Fibroblast of pulmonary artery (primary cell): ENCODE measurements at places on chromosomes 1 and 21.
A peak's percentile ranks its signal among the peaks of the same experiment; 100 is the strongest.

DNA sequence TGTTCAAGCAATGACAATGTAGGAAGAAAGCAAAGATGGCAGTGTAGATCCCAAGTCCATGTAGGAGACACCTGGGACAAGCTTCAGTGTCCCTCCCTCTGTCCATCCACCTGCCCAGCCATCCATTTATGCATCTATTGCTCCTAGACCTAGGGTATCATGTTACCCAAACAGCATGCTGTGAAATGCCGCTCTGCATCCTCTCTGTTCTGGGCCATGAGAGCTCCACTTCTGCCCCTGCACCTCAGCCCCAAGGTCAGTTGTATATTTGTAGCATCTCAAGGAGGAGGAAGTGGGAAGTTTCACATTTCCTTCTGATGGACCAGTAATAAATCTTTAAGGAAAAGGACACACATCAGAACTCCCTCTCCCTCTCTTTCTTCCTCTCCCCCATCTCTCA is 27.9 kb upstream of the TSPEAR start:
- no peak for DNase-seq

DNA sequence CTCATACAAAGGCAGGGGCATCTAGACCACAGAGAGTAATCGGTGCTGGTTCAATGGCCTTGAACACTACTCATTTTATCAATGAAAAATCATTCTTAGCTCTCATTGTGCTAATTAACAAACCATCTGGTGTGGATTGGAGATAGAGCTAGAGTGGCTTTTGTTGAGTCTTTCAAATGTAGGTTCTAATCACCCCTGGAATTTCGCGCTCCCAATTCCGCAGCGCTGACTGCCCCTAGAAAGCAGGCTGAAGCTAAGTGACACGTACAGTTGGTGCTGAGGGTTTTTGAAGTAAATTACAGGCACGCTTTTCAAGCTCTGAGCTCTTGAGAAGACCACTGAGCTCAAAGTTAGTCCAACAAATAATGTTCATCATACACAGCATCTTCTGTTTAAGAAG is 31.2 kb upstream of the CA6 start:
- no peak for DNase-seq

GRCh38 chr21:46634427-46634826 is 1.0 kb upstream of the PRMT2 start:
- no peak for DNase-seq

DNA sequence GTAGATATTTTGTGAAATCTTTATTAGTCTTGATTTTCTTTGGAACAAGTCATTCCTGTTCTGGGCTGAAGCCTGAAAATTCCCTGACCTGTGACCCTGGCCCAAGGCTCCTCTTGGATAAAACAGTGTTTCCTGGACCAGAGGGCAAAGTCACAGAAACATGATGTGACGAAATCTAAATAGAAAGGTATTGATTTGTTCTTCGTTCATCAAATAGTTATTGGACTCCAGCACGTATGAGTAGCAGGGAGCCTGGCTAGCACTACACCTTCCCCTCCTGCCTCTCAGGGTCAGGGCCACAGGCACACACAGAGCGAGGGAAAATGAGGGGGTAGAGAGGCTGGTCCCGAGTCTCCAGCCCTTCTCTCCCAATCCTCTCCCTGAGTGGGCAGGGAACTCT is 1.7 kb upstream of the CLDN14 start:
- DNase-seq: no peak

DNA sequence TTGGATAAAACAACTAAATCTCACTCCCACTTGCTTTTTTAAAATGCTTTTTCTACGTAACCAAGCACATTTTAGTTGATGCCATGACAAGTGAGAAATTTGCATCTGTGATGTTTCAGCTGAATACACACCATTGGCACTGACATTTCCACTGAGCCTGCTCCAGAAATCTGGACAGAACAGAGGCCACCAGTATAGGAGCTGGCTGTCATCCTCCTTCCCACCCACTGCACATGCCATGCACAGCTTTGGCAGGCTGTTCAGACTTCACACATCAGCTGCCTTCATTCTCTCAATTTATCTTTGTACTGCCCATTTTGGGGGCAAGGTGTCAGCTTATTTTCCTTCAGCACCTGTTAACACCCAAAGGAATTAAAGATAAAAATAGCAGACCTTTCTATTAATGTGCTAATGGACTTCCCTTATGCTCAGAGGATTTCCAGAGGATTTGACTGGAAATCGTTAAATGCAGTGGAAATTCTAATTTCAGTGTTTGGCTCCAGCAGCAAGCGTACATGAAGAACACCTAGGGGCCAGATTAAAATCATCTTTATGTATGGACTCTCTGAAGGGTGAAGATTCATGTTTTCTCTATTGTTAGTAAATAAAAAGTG is 12.9 kb upstream of the PODN start:
- no peak for DNase-seq

DNA sequence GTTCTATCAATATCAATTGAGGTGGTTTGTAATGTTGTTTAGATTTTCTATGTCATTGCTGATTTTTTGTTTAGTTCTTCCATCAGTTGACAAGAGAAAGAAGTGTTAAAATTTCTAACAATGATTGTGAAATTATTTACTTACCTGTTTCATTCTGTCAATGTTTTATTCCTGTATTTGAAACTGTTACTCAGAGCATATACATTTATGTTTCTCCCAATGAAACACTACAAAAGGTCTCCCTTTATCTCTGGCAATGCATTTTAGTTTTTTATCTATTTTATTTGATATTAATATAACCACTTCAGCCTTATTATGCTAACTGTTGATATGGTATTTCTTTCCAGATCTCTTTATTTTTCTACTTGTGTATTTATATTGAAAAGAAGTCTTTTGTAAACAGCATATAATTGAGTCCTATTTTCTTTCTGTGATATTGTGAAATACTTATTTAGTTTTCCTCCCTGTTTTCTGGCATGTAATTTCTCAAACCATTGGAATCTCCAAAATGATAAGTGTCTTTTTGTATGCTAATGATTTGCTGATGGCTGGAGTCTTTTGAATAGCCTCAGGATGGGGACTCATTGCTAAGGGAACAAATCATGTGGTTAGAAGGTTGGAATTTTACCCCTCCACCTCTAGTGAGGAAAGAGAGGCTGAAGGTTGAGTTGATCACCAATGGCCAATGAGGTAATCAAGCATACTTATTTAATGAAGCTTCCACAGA is 122.0 kb downstream of the ADSS2 start:
- no peak for DNase-seq

GRCh38 chr1:93668121-93668520 is 13.5 kb downstream of the BCAR3 start:
- no peak for DNase-seq

DNA sequence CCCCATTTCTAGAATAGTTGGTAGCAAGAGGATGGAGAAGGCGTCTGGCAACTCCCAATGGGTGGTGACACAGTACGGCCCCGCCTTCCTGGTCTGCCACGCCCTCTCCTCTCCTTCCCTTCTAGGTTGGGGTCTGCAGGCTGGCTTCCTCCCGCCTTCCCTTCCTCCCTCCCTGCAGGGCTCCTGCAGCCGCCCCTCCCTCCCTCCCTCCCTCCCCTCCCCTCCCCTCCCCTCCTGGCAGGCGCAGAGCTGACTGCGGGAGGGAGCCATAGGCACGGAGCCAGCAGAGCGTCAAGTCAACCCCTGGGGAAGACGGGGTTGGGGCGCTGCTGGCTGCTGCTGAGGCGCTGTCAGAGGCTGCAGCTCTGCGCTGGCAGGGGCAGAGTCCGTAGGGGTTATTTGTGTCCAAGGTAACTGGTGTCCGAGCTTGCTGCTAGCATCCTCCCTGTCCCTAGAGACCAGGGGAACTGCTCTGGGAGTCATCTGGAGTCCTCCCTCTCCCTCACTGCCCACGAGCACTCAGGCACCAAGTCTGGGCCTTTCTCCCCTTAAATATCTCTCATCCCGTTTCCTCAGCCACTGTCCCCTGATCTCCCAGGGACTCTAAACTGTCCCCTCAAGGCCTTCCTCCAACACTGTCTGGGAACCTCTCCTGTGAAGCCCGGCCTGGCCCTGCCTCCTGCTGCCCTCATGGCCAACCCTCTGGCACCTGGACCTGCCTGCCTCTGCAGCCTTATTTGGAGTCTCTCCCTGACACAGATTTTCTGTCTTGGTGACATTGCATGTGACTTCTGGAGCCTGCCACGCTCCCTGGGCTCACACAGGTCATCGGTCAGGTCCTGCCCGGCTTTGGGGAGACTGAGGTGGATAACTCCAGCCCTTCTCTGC is 57.4 kb upstream of the ACOT11 start:
- DNase-seq: no peak

GRCh38 chr1:229729916-229730315 is 103.9 kb downstream of the URB2 start:
- no peak for DNase-seq

DNA sequence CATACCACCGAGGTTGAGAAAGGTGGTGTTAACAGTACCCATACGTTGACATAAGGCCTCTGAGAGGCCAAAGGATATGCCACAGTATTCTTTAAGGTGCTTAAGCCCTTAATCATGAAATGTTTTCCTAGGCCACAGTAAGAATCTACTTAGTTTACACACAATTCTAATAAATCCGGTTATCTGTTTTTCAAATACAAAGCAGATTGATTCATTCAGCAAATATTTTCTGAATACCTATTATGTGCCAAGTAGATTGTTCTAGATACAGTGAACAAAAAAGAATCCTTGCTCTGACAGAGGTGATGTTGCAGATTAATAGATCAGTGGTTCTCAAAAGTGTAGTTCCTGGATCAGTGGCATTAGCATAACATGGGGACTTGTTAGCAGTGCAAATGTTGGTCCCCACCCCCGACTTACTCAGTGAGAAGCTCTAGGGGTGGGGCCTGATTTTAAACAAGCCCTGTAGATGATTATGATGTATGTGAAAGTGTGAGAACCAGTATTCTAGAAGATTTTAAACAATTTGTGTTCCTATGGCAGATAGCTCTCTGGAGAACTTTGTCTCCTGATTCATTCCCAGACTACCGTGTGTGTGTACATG is 61.6 kb downstream of the NFIA start:
- DNase-seq: no peak

GRCh38 chr1:34978921-34979320 is 6.2 kb downstream of the TMEM35B start:
- DNase-seq: no peak

DNA sequence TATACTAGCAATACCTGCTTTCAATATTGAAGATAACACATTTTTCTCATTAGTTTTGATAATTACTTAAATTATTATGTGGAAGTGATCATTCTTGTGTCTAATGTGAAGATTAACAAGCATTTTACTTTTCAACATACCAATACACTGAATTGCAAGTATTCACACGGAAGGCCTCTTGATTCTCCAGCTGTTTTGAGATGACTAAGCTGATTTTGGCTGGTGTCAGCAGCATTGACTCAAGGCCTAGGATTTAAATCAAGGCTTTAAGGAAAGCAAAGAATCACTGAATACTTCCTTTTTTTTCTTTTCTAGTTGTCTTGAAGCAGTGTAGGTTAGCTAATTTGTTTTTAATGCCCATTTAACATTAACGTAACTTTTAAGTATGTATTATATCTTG is 373.7 kb downstream of the SRGAP2C start:
- peak; percentile 87 for DNase-seq

DNA sequence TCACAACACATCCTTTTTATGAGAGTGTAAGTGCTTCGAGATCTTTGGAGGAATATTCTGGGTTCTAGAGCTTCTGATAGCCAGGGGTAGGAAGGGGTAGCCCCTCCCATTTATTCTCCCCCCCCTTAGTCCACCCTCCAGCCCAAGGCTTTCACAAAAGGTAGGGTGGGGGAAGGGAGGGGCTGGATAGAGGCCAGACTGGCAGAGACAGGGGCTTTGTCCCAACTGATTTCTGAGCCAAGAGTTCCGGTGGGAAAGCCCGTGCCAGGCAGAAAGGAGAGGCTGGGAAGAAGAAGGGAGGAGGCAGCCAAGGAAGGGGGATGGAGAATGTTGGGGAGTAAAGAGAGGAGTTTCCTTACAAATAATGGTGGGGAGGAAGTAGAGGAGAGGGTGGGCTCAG is 3.1 kb downstream of the BCAN start:
- DNase-seq: no peak

DNA sequence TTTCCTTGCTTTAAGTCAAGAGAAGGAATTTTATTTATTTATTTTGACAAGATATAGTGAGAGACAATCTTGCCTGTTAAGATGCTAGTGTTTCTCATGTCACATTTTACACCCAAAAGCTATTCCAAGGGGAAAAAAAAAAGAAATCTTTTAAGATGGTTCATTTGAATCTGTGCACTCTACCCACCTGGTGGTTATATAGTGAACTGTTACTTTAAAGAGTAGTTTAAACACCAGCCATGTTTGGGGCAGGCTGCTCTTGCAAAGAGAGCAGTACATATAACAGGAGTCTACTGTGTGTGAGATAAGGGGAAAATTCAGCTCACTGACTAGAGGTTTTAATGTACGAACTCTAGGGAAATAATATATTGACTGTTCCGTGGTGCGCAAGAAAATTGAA is 3.3 kb upstream of the ELAVL4 start:
- DNase-seq: no peak

DNA sequence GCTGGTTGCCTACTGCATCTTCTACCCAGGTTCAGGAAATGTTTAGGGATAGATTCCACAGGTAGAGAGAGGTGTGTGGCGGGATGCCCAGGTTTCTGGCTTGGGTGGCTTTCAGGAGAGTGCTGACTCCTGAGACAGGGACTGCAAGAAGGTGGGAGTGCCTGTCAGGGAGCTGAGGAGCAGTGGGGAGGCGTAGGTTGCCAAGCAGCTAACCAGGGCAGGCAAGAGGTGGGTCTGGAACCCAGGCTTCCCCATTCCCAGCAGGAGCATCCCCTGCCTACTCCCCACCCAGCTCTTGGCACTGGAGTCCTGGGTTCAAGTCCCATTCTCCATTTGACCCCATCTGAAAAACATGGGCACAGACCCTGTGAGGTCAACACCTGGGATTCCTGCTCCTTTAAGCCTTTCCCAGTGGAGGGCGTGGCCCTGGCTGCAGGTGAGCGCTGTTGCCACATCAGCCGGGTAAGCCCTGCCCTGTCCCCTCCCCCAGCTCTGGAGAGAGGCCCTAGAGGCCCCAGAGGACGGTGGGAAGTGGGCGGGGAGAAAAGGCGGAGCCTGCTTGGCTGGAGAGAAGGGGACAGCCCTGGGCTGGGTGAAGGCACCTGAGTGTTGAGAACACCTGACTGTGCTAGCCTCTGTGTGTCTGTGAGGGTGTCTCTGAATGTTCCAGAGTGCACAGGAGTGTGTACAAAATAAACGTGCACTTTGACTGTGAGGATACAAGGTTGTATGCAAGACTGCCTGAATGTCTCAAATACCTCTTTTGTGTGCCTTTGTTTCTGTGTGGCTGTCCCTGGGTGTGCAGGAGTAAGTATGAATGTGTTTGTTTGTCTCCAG is 14.0 kb upstream of the SYNC start:
- peak; percentile 20 for DNase-seq

GRCh38 chr1:32242341-32242851 is 4.6 kb upstream of the FAM167B start:
- DNase-seq: peak; percentile 47

GRCh38 chr1:59143811-59144210 is 153.1 kb upstream of the FGGY start:
- peak; percentile 54 for DNase-seq
